Lung (tissue), 17 donors: ENCODE measurements at places on chromosomes 5 and 9. TPM values are rescaled to one million over a fixed set of nuclear protein-coding genes. Genes with fewer than 3 reads are reported as not detected.

DNA sequence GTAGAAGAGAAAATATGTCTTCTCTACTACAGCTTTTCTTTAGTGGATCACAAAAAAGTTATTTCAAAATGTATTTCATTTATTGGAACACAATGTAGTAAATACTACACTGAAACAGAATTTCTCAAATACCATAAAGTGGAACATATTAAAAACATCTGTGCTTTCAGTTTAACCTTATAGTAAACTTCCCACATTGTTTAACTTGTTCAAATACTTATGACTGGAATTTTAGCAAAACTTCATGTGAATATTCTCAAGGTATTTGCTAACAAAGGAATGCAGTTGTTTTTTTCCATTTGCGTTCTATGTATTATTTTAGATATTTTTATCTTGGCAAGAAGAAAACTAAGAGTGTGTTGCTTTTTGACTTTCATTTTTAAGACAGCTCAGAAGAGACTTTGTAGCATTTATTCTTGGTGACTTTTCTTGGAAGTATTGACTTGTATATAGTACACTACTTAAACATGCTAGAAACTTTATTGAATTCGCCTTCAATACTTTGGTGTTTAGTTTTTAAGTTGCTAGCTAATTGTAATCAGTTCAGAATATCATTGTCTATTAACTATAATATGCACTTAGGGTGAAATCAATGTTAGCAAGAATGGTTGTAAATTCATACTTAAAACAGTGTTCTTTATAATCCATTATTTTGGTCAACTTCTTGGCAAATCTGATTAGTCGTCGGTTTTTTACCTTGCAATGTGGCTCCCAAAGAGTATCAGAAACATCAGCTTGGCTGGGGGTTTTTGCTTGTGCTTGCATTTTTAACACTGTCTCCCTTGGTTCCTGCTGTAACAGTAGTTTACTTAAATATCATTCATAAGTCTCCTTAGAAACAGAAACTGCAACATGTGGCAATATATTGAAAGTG, 5.0 kb upstream of the RHOBTB3 start:
- peak; percentile 81 for DNase-seq

DNA sequence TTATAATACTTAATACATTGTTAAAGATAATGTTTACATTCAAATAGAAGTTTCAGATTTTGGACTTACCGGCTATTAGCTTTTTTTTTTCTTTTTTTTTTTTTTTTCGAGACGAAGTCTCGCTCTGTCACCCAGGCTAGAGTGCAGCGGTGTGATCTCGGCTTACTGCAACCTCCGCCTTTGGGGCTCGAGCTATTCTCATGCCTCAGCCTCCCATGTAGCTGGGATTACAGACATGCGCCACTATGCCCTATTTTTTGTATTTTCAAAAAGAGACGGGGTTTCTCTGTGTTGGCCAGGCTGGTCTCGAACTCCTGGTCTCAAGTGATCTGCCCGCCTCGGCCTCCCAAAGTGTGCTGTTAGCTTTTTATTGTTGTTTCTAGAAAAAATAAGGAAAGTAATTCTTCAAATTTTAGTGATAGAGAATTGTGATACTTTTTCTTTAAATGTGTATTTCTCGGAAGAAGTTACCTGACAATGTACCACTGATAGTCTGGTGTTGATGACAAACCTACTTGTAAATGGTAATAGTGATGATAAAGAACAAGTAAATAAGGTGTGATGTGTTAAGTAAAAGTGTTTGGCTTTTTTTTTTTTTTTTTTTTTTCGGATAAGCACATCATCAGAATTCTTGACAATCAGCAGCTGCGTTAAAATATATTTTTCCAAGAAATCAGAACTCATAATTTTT, 2.7 kb downstream of the CDC42SE2 start:
- DNase-seq, result no peak

GRCh38 chr5:69271376-69271775, 36.7 kb downstream of the CDK7 start:
- peak; percentile 44 for DNase-seq

- no peak for DNase-seq
Observed at GRCh38 chr5:74409712-74410111, 230.8 kb downstream of the ENC1 start.

GRCh38 chr9:129544761-129545160, 76.1 kb downstream of the C9orf50 start:
- DNase-seq, result no peak

GRCh38 chr5:139392324-139392677, 2.6 kb upstream of the MZB1 start:
- DNase-seq, result no peak

GRCh38 chr5:3010301-3010952, 258.9 kb upstream of the IRX2 start:
- DNase-seq, result no peak

GRCh38 chr5:54909911-54910870, 75.2 kb downstream of the ESM1 start:
- DNase-seq, result no peak

DNA sequence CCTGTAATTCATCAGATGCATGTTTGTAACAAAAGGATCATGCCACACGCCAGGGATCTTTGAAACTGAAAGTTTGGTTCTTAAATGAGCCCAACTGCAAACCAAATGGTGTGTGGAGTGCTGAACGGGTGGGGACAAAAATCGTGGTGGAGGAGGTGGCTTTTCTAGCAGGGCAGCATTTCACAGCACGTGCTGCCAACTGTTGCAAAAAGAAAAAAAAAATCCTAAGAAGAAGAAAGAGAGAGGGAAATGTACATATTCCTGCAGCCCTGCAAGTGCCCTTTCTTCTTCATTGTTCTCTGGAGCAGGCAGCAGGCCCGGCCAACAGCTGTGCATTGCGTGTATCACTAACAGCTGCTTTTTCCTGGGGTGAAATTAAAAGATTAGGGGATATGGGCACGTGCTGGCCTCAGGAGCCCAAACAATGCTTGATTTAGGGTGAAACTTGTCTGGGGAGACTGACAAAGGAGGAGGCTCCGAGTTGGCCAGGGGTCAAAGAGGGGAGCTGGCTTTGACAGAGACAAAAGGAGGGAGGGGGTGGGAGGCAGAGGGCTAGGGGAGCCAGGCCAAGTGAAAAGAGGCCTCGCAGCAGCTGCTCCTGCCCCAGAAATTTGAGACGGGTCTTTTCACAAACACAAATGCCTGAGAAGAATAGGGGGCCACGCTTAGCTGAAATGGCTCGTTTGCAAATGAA, 73.0 kb downstream of the GADD45G start:
- DNase-seq, result peak; percentile 93

- DNase-seq, result peak; percentile 83
Observed at GRCh38 chr5:179243333-179243732, 101.9 kb downstream of the ADAMTS2 start.

DNA sequence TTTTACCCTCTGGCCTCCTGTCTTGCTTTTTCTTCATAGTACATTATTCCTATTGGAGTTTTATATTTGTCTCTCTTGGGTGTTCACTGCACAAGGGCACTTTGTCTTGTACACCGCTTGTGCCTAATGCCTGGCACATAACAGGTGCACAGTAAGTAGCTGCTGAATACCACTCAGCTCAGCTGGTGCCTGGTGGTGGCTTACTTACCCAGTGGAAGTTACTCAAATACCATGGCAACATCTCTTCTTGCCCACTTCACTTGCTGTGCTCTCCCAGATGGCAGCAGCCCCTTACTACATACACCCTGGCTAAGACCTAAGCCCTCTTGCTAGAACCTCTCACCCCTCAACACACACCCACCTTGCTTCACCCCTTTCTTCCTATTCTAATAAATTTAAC, 11.3 kb upstream of the SKP1 start:
- DNase-seq, result no peak

CERT1 gene
- 32.4 TPM for polyA plus RNA-seq

SLC1A1 gene
- 5.6 TPM for polyA plus RNA-seq

ACOT12 gene
- not detected for polyA plus RNA-seq

OTP gene
- not detected for polyA plus RNA-seq

LHX2 gene
- 0.07 TPM for polyA plus RNA-seq
